ENCODE measurements at places on chromosomes 11 and 22.
A peak's percentile ranks its signal among the peaks of the same experiment; 100 is the strongest.

DNA sequence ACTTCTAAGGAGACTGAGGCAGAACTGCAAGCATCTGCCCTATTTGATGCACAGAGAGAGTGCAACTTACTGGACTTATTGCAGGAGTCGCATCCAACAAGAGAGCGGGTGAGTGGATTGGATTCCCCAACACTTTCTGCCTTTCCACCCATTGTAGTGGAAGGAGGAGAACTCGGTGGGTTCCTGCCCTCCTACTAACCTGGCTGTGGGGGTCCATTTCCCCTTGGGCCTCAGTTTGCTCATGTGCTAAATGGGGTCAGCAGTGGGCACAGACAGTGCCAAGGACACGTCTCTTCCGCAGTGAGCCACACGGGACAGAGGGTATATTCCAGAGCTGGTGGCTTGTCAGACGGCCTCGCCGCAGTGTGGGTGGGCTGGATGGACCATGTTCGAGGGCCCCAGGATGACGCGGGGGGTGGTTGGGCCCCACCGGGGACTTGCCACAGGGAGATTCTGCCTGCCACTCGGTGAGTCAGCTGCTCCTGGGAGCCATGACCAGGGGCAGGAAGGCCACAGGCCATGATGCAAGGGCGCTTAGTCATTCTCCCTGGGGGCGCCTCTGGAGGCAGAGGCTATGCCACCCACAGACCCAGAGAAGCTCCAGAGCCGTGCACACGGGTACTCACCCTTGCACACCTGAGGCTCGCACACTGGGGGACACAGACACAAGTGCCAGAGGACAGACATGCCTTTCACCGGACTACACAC, 8.2 kb downstream of the ALX4 start:
- DNase-seq = no peak

- DNase-seq = no peak
Measured at GRCh38 chr11:97254790-97255189, 865.0 kb downstream of the JRKL start.

- DNase-seq = no peak
Measured at GRCh38 chr11:43987384-43988039, 45.1 kb downstream of the C11orf96 start.

- no peak for DNase-seq
Measured at GRCh38 chr11:76415073-76415472, 29.7 kb upstream of the EMSY start.

GRCh38 chr11:94825031-94825430, 56.9 kb downstream of the AMOTL1 start:
- no peak for DNase-seq

DNA sequence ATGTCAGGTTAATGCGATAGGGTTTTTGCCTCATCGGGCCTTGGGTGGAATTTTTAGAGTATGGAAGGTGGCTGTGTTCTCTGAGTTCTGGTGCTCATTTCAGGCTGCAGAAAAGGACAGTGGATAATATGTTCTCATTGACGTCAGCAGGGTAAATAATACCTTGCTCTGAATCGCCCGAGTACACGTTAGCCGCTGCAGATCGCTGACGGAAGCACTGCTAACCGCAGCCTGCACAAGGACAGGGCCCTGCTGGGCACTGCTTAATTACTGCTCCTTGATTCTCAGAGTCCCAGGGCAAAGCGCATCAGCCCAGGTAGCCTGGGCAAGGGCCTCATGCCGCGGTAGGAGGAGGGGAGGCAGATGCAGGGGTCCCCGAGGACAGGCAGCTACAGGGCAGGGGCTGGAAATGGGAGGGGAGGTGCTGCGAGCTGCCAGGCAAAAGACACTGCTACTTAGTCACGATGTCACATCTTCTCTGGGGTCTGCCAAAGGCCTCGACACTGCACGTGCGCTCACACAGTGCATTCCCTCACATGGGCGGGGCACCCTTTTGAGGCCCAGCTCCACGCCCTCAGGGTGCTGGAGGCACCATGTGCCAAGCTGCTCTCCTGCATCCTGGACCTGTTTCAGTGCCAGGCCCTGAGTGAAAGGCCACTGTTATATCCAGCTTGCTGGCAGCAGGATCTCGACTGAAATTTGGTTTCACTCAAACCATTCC, 35.2 kb downstream of the PPP2R1B start:
- DNase-seq = no peak

- no peak for DNase-seq
Measured at GRCh38 chr11:130778705-130779104, 137.6 kb downstream of the SNX19 start.

DNA sequence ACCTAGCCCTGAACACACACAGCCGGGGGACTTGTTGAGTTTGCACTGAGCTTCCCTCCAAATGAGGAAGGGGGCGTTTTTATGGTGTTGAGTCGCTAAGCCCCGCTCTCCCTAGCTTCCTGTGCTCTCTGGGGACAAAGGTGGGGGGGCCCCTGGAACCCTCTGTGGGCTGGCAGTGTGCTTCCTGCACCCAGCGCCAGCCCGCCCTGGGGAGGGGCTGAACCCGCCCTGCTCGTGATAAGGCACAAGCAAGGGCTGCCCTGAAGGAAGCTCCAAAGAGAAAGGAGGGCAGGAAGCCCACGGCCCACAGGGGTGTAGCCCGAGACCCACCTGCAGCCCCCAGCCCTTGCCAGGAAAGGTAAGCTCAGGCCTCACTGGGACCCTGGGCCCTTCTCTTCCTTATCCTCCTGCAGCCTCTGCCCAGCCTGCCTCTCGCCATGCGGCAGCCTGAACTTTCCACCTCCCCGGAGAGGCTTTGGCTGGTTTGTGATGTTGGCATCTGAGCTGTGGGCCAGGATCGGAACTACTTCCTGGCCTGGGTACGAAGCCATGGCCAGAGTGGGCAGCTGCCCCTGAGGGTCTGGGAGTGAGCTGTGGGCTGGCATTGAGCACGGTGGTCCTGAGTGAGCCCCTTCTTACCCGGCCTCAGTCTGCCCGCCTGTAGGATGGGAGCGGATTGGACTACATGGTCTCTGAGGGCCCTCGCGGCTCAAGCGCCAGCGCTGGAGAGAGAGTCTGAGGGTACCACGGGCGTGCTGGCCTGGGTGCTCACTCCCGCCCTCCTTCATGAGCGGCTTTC, at the start of gene FERMT3:
FERMT3 (plus strand) TSS at position 265 of the 799 bp plus-strand sequence. CDS start 644 bp downstream, outside the sequence.
- peak; percentile 76 for DNase-seq

- DNase-seq = no peak
Measured at GRCh38 chr22:48416396-48417224, 1411.1 kb downstream of the BRD1 start.

DNA sequence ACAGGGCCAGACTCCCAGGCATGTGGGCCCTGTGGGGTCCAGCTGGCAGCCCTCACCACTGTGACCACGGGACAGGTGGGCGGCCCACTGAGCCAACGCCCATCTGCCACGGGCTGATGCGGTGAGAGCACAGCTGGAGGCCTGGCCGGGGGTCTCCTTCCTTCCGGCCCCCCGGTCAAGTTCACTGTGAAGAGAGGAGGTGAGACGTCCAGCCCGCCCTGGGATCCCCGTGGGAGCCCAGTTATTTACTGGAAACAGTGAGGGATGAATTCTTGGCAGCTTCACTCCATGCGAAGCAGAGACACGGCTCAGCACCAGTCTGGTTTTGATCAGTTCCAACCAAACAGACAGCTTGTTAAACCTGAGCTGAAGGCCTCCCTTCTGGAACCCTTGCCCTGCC, 38.7 kb downstream of the WNT11 start:
- DNase-seq = no peak

DNA sequence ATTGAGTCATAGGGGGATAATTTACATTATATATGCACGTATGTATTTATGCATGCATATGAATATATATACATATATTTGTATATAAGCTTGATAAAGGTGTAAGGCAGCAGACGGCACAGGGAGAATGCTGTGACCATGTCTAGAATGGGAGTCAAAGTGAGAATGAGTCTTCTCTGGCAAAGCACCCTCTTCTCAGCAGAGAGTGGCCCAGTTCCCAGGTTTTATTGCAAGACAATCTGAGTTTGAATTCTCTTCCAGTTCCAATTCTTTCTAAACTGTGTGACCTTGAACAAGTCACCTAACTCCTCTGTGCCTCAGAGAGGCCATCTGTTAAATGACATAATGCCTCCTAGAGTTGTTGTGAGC, 13.8 kb downstream of the EHF start:
- DNase-seq = no peak
